ENCODE measurements at places on chromosomes 13 and 19.

DNA sequence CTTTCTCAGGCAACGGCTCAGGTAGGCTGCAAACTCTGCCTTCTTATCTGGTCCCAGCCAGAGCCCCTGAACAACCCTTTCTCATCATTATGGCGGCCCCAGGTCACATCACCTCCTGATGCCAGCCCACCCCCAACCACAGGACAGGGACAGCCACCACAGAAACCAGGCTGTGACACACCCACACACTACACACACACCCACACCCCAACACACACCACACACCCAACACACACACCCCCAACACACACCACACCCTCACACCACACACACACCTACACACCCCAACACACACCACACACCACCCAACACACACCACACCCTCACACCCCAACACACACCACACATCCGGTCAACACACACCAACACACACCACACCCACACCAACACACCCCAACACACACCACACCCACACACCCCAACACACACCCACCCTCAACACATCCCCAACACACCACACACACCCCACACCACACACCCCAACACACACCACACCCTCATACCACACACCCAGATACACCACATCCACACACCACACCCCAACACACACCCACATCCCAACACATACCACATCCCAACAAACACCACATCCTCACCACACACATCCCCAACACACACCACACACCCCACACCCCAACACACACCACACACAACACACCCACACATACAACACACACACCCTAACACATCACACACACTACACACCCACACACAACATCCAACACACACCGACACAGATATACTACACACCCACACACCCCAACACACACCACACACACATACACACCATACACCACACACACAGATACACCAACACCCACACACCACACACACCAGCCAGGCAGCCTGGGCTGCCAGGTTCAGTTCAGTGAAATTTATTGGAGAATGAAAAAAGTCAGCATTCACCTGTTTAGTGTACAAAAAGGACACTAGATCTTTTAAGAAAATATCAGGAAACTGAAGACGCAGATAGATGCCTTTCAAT, 4.2 kb upstream of the ISYNA1 start:
- no peak for DNase-seq

DNA sequence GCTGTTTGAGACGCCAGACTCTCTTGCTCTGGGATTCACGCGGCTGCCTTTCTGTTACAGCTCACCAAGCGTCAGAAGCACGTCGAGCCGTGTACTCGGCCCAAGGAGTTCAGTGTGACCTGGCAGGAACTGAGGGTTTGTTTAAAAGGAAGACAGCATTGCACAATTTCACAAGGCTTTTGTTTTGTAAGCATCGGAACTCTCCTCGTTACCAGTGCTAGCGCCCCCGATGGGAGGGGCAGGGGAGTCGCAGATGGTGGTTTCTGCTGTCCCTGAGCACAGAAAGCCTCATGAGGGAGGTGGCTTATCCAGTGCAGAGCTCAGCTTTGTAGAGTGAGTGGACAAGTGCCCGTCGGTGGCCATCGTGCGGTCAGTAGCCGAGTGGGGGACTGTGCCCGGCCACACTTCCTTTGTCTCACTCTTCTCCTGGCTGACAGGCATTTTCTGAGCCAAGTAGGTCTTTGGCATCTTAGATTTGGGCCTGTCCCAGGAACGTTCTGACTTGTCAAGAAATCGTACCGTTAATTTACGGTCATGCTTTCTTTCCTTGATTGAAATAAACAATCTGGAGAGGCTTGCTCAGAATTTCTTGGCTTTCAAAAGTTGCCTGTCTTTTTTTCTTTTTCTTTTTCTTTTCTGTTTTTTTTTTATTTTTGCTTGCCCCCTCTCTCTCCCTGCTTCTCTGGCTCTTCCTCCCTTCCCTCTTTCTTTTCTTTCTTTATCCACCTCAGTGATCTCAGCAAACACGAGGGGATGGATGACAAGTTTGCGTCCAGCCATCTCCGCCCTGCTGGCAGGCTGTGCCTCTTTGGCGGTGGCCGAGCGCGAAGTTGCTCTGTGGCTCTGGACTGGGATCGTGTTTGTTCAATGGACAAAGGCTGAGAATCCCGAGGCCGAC, 7.7 kb downstream of the KDM4B start:
- peak; percentile 98 for DNase-seq

- DNase-seq, result no peak
Measured at GRCh38 chr19:18197306-18197705, 4.3 kb downstream of the MPV17L2 start.

- no peak for DNase-seq
Measured at GRCh38 chr19:2629491-2630351, 72.8 kb downstream of the GNG7 start.

GRCh38 chr13:27569405-27569804, 50.9 kb downstream of the LNX2 start:
- no peak for DNase-seq

DNA sequence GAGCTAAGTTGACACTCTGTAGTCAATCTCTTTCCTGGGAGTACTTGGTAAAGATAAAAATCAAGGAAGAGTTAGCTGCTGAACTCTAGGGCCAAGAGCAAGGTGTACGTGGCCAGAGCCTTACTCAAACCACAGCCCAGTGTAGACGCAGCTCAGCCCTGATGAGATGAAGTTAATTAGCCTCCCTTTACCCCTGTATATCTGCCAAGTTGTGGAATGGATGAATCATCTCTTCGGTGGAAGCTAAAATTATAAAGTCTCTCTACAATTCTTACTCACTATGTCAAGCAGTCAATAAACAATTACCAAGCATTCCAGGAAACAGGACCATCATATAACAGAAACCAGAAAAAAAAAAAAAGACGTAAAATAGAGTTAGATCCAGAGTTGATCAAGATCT, 146.9 kb upstream of the UFM1 start:
- peak; percentile 23 for DNase-seq

DNA sequence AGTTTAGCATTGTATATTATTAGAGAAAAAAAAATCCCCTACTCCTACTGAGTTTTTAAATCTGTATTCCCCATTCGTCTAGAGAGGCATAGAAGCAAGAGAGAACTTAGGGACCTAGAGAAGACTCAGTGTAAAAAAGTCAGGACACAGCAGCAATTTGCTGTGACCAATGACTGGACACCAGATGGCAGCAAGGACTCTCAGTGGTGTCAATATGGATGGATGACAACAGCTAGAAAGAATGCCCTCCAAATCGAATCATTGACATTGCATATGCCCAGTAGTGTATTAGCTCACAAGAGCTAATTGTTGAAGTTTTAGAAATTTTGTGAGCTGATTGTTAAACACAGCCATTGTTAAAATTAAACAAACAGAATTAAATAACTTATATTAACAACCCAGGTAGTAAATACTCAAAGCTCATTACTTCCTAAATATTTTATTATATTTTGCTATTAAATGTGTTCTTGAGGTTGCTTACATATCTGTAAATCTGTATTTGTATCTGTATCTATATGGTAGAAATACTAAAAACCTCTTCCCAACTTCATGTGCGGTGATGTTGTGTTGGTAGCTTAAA, 43.9 kb downstream of the SIAH3 start:
- DNase-seq, result peak; percentile 66

DNA sequence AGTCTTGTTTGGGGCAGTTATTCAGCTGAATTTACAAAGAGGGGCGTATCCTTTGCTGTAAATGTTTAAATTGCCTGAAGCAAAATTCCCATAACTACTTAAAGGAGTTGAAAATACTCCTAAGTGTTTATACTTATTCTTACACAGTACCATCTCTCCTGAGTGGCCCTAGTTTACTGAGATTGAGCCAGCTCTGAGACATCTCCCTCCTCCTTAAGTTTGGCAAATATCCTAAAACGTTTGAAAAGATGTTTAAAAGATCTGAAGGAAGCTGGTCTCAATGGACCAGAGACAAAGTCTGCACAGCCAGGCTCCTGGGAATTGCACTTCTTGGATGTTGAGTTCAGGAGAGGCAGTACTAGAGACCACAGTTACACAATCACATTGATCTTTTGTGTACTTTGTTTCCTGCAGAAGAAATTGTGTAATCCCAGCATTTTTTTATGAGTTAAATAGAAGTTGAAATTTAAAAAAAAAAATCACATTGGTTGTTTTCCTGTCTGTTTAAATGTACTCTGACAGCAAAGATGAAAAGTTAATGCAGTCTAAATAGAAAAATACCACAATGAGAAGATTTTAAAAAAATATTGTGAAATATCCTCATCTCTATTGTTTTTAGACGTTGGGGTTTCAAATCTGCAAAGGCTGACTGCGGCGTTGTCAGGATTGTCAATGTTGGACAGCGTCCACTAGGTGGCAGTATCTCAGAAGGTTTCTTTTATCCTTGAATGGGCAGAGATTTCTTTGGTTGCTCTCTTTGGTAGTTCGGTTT, 20.7 kb downstream of the TNFSF11 start:
- peak; percentile 96 for DNase-seq

DNA sequence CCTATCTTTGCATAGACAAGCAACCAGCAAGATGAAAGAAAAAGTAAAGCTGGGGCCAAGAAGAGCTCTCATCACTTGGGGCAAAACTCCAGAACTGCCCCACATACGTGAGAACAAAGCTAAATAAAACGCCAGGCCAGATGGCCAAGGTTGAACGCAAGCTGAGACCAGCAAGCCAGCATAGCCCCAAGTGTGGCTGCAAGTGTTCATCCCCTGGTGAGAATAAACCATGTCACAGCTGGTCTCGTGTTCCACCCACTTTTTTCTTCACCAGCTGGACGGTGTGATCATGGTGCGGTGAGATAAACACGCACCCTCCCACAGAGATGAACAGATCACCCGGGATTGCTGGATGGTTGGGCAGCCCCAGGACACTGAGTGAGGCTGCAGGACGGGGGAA, 109.6 kb upstream of the CACNA1A start:
- DNase-seq, result peak; percentile 9

- no peak for DNase-seq
Measured at GRCh38 chr19:47786566-47786965, 8.1 kb downstream of the SELENOW start.

DNA sequence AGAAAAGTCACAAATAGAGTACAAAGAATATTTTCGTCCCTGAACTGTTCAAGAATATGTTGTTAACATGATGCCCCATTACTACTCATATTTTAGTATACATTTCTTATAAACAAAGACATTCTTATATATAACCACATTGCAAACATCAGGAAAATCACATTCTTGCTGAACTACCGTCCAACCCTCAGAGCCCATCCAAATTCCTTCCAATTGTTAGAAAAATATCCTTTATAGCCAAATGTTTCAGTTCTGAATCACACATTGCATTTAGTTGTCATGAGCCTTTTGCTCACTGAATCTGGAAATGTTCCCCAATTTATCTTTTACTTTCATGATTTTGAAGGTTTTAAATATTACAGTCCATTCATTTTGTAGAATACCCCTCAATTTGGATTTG, 467.8 kb upstream of the ARGLU1 start:
- DNase-seq, result peak; percentile 65

DNA sequence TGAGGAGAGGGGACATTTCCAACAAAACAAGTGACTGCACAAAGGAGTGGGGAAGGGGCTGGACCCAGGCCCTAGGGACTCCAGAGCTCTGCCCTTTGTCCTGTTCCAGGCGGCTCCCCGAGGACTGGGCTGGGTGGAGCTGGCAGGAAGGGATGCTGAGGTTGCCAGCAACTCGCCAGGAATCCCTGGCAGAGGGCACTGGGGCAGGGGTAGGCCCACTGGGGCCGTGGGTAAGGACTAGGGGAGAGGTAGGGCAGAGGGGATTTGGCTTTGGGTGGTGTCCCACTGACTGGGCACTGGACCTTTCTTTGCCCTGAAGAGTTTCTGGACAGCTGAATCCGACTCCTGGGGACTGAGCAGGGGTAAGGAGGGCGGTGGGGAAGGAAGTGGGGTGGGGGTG, 7.9 kb downstream of the LIPE start:
- DNase-seq, result no peak

- peak; percentile 95 for DNase-seq
Measured at GRCh38 chr13:92842145-92842544, 384.5 kb upstream of the GPC6 start.

GRCh38 chr13:51557438-51557837, 26.8 kb upstream of the WDFY2 start:
- no peak for DNase-seq

DNA sequence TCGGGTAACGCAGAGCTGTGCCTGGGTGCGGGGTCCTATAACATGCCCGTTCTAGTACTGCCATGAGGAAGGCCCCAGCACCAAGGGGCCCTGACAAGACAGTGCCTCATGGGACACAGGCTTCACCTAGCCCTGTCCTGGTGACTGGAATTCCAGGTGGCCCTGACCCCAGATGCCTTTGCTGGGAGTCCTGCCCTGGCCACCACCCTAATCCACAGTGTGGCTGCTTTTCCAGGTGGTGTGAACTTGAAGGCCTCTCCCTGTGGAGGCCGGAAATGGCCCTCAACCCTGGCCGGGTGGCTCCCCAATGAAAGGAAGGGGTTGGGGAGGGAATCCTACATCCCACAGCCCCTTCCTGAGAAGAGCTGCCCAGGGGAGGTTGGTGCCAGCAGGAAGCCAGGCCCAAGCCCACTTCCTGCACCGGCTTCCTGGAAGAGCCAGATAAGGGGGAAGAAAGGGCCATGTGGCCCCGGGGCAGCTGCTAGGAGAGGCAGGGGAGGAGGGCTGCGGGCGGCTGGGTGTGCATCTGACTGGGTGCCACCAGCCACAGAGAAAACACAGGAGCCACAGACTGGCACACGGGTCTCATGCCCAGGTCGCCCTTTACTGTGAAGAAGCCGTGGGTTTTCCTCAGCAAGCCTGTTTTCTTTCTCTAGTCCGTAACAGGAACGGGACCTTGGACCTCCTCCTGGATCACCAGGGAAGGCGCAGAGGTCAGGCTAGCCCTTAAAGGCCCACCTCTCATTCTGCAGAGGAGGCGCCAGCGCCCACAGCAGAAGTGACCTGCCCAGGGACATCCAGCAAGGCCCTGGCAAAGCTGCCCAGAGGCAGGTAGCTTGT, 4.7 kb downstream of the LSM4 start:
- no peak for DNase-seq

DNA sequence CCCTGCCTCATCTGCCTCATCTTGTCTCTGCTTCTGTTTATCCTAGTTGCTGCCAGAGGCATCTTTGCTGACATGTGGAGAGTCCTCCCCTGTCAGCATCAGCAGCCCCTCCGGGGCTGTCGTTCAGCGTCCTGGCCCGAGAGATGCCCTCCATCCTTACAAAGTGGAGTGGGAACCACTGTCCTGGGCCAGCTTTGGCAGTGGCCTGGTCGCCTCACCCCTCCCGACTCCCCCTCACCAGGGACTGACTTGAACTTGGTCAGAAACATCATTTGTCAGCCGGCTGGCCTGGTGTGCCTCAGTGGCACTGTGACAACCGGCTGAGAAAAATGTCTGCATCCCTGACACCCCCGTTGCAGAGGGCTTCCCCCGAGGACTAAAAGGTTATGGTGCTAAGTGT, 20.6 kb downstream of the FGF9 start:
- DNase-seq, result no peak

- DNase-seq, result peak; percentile 100
Measured at GRCh38 chr13:108915634-108916512, 286.5 kb downstream of the MYO16 start.

DNA sequence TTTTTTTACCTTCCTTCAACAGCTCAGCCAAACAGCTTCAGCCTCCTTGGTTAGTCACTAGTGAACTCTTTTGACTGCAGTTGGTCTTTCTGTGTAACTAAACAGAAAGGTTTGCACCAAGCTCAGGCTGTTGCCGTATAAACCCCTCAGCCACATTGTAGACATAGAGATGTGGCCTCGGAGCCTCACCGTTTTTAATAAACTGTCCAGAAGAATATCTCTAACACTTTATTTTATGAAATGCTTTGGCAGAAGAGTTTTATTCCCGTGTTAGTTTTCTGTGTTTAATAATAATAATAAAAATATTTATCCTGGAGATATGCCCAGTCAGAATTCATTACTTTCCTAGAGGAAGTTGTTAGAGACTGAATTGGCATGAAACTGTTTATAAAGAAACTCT, 171.7 kb upstream of the MAB21L1 start:
- DNase-seq, result peak; percentile 63
